ENCODE measurements at places on chromosomes 7 and 10.

DNA sequence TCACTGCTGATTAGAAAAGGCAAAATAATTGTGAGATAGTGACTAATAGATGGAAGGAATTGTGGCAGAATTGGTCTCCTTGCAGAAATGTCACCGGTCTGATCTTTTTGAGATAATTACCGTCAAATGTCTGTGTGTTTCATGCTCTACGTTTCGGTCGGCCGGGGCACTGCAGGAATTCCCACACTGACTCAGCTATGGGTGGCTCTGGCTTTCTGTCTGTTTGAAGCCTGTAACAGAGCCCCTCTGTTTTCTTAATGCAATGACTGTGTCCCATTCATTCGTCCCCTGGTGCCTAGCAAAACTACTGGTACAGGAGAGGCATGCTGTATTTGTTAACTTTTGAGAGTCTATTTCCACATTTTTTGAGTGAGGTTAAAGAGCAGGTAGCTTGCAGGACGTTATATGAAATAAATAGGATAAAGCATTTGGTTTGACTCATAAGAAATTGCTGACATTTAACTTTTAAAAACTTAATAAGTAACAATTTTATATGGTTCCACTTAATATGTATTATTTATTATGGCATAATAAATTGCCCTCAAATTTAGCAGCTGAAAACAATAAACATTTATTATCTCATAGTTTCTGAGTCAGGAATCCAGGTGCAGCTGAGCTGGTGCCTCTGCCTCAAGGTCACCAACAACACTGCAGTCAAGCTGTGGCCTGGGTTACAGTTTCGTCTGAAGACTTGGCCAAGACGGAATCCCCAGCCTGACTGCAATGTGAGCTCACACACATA is 53.3 kb upstream of the CTBP2 start:
- DNase-seq = no peak

GRCh38 chr7:158353606-158354570 is 233.7 kb downstream of the PTPRN2 start:
- DNase-seq = peak; percentile 63

DNA sequence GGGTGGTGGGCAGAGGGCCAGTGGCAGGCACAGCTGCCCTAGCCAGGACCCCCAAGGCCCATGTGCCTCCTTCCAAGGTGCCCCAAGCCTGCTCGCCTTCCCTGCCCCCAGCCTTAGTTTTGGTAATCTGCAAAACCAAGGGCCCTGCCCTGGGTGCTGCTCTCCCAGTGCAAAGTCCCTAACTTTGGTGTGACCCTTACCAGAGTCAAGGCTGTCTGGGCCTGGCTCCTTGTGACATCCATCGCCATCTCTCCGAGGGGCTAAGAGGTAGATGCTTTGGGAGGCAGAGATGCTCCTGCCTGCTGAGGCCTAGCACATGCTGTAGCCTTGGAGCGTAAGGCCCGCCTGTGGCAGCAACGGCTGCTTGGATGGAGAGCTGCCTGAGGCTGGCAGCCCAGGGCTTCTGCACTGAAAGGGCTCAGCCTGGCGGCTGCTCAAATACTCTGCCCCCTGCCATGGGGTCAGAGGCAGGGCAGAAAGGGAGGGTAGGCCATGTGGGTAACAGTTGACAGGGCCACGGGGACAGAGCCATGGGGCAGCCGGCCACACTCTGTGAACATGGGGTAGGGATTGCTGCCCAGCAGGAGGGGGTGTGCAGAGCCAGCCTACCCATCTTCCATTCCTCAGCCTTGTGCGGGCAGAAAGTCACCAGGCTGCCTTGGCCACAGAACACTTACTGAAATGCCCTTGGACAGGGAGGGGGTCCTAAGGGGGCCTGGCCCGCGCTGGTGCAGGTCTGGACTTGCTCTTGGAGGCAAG is 17.9 kb upstream of the MYL7 start:
- no peak for DNase-seq

DNA sequence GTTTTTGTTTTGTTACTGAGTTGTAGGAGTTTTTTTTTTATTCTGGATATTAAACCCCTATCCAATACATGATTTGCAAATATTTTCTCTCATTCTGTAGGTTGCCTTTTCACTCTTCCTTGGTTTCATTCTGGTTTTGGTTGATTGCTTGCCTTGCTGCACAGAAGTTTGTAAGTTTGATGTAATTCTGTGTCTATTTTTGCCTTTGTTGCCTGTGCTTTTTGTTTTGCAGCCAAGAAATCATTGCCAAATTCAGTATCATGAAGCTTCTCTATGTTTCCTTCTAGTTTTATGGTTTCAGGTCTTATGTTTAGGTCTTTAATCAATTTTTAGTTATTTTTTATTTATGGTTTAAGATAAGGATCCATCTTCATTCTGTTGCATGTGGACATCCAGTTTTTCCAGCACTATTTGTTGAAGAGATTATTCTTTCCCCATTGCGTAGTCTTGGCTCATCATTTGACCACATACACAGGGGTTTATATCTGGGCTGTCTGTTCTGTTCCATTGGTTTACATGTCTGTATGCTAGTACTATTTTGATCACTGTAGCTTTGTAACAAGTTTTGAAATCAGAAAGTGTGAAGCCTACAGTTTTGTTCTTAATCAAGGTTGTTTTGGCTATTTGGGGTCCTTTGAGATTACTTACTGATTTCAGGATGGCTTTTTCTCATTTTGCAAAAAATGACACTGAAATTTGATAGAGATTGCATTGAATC is 26.4 kb downstream of the BMPR1A start:
- no peak for DNase-seq

GRCh38 chr10:35452171-35452570 is 115.9 kb downstream of the CCNY start:
- DNase-seq = no peak

GRCh38 chr10:65891073-65891981 is 1034.5 kb upstream of the LRRTM3 start:
- DNase-seq = peak; percentile 78

GRCh38 chr7:15680446-15680845 is 6.0 kb downstream of the MEOX2 start:
- no peak for DNase-seq

GRCh38 chr10:11712744-11713143 is 29.4 kb upstream of the ECHDC3 start:
- DNase-seq = no peak

DNA sequence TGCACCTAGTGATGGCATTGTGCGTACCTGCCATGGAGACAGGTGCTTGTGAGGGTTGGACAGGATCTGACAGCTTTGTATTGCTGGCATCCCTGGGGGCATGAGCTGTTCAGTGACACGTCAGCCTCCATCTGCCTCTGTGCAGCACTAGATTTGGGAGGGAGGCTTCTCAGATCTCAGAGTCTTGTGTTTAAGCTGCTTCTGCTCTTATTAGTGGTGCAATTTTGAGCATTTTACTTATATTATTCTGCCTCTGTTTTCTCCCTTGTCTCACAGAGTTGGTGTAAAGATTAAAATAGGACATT is 5.1 kb downstream of the ARHGAP22 start:
- no peak for DNase-seq

- DNase-seq = no peak
These were observed 71.9 kb downstream of the MRPL32 start for GRCh38 chr7:43004082-43004481.

- DNase-seq = no peak
These were observed 95.7 kb downstream of the EMX2 start for GRCh38 chr10:117638200-117638599.

DNA sequence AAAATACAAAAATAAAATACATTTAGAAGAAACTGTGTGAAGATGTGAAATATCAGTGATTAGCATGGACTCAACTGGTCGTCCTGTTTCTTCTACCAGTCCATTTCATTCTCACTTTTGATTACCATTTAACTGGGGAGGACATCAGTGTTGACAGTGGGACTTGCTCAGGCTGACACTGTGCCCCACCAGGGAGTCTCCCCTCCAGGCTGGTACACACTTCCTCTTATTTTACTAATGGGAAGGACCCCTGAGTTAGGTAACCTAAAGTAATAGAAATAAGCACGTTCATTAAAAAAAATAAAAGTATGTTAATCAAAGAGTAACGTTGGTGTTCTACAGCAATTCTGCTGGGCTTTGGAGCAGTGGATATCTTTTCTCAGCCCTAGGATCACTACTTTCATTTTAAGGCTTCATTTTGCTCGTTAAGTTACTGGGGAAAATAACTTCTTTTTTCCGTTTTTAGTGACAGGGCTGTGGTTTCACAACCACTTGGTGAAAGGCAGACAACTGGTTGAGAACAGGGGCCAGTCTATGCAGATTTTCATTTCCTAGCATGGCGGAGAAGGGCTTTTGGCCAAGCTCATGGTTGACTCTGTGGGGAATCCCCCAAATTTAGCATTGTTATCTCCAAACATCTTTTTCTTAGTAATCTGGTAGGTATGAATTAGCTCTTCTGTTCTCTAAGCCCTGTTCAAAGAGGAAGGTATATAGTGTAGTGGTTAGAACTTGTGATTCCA is 2.1 kb downstream of the SNX10 start:
- DNase-seq = no peak

DNA sequence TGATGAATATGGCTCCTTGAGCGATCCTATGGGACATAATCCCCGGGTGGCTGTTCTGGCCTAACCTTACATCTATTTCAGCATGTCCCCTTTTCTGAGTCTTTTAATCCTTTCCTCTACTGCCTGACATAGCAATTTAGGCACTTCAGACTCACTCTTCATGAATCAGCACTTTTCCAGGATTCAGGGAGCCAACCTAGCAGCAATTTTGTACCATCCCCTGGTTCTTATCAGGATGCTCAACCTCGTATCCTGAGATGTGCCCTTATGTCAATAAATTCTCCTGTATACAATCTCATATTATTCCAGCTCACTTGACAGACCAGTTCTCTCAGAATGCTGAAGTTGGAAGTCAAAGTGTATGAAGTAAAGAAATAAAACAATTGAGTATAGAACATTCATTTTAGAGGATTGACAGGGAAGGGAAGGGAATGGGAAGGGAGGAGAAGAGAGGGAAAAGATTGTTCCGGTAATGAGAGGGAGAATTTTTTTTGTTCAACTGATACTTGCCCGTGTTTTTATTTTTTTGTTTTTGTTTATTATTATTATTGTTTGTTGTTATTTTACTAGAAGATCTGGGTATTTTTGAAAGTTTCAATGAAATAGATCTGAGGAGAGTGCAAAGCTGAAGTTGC is 8.2 kb upstream of the ZC3HAV1 start:
- no peak for DNase-seq

GRCh38 chr10:50613150-50613549 is 10.6 kb downstream of the SGMS1 start:
- DNase-seq = no peak

- no peak for DNase-seq
These were observed 558.1 kb downstream of the PTPRN2 start for GRCh38 chr7:158029509-158029908.

DNA sequence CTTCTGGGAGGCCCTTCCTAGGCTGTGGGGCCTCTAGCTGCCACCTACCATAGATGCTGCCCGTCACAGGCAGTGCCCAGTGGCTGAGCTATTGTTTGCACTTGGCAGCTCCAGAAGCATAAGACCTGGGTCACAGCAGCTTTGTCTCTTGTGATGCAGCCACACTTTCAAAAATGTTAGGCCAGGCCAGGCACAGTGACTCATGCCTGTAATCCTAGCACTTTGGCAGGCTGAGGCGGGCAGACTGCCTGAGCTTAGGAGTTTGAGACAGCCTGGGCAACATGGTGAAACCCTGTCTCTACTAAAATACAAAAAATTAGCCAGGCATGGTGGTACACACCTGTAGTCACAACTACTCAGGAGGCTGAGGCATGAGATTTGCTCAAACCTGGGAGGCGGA is 9.5 kb upstream of the KAZALD1 start:
- no peak for DNase-seq

GRCh38 chr10:103510791-103511752 is 17.6 kb downstream of the NEURL1 start:
- DNase-seq = no peak

DNA sequence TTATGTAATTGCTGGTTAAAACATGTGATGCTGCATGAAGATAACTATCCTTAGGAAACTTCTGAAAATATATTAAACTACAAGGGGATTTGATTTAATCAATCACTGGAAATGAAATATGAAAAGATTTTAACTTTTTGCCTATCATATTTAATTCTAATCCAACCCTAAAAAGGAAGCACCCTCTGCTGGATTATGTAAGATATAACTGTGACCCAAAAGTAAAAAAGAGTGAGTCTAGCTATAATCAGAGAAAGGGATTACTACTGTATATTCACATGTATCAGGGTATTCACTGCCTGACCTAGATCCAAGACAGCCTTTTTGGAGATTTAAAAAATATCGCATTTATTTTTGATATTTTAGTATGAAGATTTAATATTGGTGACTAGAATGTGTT is 295.5 kb downstream of the MDFIC start:
- DNase-seq = peak; percentile 48

GRCh38 chr7:116687801-116688201 is 15.8 kb downstream of the MET start:
- DNase-seq = peak; percentile 75

GRCh38 chr10:62528441-62528840 is 154.3 kb downstream of the ZNF365 start:
- peak; percentile 38 for DNase-seq

DNA sequence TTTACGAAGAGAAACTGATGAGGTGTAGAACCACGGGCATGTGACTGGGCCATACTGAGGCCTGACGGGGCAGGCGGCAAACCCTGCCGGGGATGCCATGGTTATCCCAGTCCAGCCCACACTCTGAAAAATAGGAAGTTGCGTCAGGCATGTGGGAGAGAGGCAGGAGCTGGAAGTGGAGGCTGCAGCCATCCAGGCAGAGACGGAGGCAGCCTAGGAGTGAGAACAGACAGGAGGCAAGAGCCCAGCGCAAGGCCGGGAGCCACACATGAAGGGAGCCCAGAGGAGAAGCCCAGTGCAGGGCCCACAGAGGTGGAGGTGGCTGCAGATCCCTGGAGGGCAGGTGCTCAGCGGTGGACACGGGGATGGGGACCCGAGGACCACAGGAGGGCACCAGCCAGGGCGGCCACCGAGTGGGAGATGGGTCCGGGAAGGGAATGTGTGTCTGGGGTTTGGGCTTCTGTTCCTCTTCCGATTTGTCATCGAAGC is 175.2 kb upstream of the PPP2R2D start:
- DNase-seq = no peak

DNA sequence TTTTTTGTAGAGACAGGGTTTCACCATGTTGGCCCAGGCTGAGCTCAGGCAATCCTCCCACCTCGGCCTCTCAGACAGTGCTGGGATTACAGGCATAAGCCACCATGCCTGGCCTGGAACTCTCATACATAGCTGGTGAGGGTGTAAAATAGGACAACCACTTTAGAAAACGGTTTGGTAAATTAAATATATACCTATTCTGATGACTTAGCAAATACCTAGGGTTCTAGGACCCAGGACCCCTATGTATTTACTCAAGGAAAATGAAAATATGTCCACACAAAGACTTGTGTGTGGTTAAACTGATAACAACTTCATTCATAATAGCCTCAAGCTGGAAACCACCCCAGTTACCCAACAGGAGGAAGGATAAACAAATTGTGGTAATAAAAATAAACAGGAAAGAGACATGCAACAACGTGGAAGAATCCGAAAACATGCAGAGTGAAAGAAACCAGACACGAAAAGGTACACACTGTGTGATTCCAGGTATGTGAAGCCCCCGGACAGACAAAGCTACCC is 52.7 kb downstream of the CARD11 start:
- no peak for DNase-seq

DNA sequence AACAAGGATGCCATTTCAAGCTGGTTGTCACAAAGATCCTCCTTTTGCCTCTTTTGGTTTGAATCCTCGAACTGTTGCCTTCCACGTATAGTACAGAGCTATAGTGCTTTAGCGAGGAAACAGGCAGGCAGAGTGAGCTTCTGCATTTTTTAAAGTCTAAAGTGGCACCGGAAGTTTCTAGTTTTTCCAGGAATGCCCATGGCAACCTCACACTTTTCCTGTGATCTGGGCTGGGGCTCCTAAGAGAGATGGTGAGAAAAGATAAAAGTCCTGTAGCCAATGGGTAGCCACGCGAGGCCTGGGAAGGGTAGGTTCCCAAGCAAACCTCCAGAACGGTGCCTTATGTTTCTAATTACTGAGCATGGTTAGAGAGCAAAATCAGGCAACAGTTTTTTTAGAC is 76.7 kb downstream of the CALD1 start:
- DNase-seq = no peak

Measured in HT-29 (cell line).